Cerebellar nuclear complex (tissue), 1 donor: ENCODE measurements at places on chromosomes 13 and 19.

DNA sequence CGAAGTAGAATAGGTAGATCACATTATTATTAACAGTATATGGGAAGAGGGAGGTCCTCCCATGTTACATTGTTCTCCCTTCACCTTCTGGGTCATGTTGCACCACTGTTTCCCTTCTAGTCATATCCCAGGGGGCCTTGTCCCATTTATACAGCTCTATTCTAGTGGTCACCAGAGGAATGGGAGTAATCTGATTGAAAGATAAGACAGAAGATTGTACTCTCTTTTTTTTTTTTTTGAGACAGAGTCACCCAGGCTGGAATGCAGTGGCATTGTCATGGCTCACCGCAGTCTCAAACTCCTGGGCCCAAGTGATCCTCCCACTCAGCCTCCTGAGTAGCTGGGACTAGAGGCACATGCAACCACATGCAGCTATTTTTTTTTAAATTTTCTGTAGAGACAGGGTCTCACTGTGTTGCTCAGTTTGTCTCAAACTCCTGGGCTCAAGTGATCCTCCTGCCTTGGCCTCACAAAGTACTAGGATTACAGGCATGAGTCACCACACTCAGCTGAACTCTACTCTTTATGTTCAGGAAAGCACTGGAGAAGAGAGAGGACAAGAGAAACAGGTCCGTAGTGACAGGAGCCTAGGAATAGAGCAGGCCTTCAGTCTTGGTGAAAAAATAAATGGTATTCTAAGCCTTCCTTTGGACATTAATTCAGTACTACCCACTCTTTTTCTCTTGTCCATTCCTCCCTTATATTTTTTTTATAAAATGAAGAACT lies 4.3 kb upstream of the ZNF529 start:
- no peak for DNase-seq

GRCh38 chr13:32340914-32341313 lies 25.6 kb downstream of the BRCA2 start:
- no peak for DNase-seq

DNA sequence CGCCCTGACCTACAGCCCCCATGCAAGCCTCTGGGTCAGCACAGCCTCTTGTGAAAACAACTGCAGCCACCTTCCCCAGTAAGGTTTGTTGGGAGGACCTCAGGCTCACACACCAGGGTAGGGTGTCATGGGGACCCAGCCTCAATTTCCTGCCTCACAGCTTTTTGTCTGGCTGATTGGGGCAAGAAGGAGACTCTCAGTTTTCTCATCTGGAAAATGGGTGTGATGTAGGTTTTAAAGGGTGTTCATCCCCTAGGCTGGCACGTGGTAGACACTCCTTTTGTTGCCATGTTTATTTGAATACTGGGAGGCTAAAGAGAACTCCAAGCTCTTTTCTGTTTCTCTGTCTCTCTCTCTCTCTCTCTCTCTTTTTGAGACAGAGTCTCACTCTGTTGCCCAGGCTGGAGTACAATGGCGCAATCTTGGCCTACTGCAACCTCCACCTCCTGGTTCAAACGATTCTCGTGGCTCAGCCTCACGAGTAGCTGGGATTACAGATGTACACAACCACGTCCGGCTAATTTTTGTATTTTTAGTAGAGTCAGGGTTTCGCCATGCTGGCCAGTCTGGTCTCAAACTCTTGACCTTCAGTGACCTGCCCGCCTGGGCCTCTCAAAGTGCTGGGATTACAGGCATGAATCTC lies 18.2 kb upstream of the PLAUR start:
- DNase-seq, result no peak

- no peak for DNase-seq
Measured at GRCh38 chr19:49057636-49058234, at the start of gene CGB7. Gene CGB7, minus strand, starts transcription at chr19:49057749. Its CDS starts 2,374 bp downstream, at chr19:49055375.

DNA sequence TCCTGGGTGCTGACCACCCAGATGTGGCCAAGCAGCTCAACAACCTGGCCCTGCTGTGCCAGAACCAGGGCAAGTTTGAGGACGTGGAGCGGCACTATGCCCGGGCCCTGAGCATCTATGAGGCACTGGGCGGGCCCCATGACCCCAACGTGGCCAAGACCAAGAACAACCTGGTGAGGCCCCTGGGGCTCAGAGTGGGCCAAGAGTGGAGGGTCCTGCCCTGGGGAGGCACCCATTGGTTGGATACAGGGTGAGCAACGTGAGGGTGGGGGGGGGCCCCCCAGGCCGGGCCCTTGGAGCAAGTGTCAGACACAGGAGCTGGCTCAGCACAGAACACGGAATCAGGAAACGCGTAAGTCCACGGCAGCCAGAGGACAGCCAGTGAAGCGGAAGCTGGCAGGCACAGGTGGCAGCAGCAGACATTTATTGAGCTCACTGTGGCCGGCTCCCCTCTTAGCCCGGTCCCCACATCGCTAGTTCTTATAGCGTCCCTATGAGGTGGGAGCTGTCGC lies 8.9 kb downstream of the KLC3 start:
- DNase-seq, result no peak

- no peak for DNase-seq
Measured at GRCh38 chr13:99057310-99057975, 79.6 kb upstream of the DOCK9 start.

- no peak for DNase-seq
Measured at GRCh38 chr19:53506728-53507127, 31.2 kb upstream of the ZNF331 start.

DNA sequence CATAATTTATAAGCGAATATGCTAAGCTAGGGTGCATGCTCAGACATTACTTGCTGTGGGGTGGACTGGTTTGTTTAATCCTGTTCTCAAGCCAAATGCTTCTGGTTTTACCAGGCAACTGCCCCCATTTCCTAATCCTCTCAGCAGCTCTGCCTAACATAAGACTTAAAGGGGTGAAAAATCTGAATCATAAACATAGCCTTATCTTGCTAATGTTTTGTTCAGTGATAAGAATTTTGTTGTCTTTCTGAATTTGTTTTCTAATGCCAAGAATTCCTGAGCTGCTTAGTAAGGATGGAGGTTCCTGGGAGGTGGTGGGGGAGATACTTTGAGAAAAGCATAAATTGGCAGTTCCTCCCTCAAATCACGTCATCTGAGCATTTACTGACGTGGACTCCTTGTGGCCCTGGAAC lies 42.7 kb downstream of the ING1 start:
- no peak for DNase-seq

GRCh38 chr13:26882731-26883130 lies 122.1 kb upstream of the GPR12 start:
- DNase-seq, result no peak

DNA sequence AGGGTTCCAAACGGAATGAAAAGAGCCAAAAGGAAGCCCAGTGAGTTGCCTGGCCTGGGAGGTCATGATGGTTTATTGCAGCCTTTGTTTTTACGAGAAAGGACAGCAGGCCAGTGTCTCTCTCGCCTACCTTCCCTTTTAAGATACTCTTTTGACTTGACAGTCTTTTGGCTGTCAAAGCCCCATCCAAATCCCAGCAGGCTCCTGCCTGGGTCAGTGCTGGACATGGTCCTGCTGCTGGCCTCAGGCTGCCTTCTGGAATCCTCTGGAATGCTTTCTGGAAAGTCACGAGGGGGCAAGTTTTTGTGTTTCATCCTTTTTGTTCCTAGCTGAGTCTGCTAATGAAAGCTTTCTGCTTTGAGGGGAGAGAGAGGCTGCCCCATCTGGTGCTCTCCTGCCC lies 444.8 kb downstream of the OLFM4 start:
- no peak for DNase-seq

GRCh38 chr13:110582421-110582954 lies 21.0 kb upstream of the RAB20 start:
- no peak for DNase-seq
